ENCODE measurements at places on chromosomes 1 and 21.

- no peak for DNase-seq
Measured at GRCh38 chr1:1237874-1238701, 6.1 kb downstream of the B3GALT6 start.

- DNase-seq = no peak
Measured at GRCh38 chr1:216123446-216124191, 299.6 kb downstream of the USH2A start.

DNA sequence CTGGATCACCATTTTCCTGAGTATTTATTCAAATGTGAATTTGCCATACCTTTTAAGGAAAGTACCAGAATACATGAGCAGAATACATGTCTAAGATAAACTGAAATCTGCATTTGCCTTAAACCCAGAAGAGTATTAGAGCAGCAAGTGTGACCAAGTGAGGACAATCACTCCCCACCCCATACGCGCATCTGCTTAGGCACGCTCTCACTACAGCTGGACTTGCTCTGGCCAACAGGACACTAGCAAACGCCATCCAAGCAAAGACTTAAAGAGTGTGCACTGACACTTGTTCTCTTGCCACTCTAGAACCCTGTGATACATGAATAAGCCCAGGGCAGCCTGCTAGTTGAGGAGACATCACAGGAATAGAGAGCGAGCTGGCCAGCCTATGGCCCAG, 25.6 kb downstream of the NUP133 start:
- DNase-seq = no peak

GRCh38 chr1:76336931-76337371, 262.4 kb downstream of the ST6GALNAC3 start:
- peak; percentile 20 for DNase-seq

DNA sequence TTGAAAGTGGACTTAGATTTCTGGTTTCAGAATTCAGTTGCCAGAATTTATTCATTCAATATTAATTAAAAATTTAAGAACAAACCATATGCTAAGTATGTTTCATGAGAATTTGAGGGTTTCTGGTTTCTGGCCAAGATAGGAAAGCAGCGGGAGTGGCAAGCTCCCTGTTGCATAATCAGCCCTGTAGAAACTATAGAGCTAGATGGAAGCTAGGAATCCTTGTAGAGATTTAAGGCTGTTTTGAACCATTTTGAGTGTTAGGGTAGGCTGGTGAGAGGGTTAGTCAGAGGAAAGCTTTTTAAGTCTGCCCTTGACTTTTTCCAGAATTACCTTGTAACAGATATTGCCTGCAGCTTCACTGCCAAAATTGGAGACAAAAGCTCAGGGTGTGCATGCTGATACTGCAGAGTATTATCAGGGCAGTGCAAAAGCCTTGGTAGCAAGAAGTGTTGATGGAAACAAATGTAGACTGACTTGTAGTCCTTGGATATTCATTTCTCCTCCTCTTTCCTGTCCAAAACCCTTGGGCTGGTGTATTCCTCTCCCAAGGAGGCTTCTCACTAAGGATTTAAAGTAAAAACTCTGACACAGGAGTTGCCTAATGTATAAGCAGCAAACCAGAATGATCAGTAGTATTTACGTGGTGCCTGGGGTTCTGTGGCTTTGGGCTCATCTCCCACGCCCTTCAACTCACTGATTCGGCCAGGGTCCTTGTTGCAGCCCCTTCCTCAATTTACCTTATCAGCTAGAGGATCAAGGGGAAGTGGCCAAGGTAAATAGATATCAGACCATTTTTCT, 12.6 kb upstream of the GIPC2 start:
- no peak for DNase-seq

DNA sequence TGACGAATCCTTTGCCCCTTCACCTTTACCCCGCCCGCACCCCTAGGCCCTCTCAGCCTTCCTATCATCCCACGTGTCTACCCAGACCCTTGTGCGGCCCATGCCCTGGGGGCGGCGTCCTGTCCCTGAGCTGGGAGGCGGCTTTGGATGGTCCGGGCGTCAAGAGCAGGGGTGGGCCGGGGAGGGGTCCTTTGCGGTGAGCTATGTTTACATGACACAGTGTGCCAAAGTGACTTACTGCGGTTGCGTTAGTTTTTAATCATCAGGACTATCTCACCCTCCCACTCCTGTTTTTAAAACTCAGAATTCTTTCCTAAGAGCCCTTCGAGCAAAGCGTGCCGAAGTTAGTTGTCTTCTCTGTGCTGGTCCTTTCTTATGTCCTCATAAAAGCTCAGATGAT, 144.6 kb downstream of the PGBD5 start:
- DNase-seq = no peak

GRCh38 chr1:192547501-192547900, 28.1 kb upstream of the RGS1 start:
- no peak for DNase-seq

DNA sequence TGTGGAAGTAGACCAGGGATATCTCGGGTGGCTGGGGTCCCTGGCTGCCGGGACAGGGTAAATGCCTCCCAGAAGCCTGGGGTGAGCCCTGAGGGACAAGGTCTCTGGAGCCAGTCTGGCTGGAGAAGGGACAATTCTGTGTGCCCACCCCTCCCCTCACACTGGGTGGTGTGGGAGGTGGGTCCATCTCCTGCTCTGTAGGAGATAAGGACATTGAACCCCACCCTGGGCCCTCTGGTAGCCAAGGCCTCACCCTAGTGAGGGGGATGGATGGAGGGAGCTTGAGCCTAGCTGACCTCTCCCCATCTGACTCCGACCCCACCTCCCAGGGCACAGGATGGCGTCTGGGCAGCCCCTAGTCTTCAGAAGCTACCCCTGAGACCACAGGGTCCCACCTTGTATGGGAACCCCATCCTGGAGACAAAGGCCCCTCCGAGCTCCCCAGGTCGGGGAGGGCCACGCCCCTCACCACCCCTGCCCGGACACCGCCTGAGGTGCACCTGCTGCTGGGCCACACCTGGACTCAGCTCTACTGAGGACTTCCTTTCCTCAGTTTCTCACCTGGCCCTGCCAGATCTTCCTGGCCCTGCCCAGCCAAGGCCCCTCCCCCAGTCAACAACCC, 4.3 kb downstream of the AGRN start:
- no peak for DNase-seq

DNA sequence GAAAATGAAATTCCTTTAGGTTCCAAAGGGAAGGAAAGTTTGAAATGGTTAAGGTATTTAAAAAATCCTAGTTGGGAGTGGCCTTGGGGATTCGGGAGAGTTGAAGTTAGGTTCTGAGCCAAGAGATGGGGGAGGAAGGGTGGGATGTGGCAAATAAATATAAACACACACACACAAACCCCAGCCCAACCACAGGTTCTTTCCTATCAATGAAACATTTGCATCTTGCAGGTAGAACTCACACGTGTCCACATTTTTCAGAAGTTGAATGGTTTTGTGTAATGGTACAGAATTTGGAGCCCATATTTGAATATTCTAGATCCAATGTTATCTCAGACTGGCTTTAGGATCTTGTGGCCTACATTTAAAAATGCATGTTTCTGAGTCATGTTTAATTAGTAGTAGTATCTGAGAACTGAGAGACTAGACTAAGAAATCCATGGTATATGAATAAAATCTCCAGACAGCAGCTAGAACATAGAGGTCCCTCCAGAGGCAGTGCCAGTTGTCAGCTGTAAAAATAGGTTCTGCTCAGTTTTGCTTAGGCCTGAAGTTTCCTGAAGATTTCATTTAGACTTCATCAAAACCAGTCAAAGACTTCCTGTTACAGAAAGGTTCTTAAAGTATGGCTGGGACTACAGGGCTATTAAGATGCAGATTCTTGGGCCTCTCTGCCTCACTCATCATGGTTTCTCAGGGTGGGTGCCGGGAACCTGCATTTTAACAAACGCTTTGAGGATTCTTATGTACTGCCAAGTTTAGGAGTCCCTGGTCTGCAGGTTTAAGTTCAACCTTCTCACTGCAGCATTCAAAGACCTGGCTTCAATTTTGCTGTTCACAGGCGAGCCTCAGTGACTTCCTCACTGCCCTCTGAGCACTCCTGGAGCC, 21.3 kb downstream of the RUNX1 start:
- no peak for DNase-seq

DNA sequence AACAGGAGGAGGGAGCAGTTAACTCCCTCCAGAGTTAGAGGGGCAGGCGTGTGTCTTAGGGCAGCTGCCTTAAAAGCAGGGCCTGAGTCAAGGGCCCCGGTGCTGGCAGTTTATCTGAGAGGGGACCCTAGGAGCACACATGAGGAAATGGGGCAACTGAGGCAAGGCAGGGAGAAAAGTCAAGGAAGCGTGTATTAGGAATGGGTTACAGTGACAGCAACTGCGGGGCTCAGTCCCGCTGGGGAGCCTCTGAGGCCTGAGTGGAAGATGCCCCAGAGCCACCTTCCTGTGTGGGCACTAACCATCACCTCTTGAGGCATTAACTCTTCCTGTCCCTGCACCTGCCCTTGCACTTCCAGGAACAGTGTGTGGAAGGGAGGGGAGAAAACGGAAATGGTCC, 276.3 kb downstream of the MATN1 start:
- no peak for DNase-seq

- DNase-seq = no peak
Measured at GRCh38 chr1:100943533-100943932, 47.6 kb downstream of the SLC30A7 start.

DNA sequence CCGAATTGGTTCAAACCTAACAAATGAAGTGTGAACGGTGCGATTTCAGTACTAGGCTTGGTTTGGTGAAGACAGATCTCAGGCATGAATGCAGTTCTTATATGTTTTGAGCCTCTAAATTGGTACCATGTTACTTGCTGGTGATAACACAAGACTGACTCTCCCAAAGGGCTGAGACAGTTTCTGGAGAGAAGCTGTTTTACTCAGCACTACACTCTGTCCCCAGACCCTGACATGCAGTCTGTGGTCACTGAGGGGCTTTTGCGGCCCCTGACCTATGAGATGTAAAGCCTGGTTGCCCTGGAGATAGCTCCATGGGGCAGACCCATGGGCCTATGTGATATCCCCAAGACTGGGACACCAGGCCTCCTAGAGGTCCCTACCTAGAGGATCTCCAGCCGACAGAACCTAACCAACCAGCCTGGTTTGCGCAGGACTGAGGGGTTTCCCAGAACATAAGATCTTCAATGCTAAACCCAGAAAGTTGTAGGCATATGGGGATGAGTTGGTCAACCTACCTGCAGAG, 19.4 kb upstream of the FOXE3 start:
- no peak for DNase-seq

GRCh38 chr1:177340601-177341067, 169.9 kb downstream of the BRINP2 start:
- no peak for DNase-seq

- no peak for DNase-seq
Measured at GRCh38 chr1:56627636-56628039, 17.5 kb upstream of the PRKAA2 start.

- no peak for DNase-seq
Measured at GRCh38 chr1:36938819-36939218, 95.5 kb downstream of the GRIK3 start.

DNA sequence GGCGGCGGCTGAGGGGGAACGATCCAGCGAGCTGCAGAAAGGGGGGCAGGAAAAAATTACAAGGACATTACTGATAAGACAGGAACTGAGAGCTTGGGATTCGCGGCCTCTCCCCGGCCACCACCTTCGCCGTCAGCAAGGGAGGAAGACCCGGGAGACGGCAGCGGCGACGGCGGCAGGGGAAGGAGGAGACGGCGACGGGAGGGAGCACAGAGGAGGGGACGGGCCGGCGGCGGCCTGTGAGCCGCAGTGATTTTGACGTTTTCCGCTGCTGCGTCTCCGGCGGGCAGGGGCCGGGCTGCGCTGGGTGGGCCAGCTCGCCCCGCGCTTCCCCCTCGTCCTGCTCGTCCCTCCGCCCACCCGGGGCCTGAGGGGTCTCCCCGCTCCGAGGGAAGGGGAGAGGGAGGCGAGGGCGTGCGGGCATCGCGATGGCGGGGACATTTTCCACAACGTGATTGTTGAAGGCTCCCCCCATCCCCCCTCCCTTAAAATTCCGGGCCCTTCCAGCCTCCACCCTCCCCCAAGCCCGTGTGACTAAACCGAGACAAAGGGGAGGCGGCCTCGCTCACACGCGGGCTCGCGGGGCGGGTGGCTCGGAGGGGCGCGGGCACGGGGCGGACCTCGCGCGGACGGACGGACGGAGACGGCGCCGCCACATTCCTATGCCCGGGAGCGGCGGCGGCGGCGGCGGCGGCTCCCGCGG, 407 bp downstream of the CAMSAP2 start:
- peak; percentile 86 for DNase-seq

DNA sequence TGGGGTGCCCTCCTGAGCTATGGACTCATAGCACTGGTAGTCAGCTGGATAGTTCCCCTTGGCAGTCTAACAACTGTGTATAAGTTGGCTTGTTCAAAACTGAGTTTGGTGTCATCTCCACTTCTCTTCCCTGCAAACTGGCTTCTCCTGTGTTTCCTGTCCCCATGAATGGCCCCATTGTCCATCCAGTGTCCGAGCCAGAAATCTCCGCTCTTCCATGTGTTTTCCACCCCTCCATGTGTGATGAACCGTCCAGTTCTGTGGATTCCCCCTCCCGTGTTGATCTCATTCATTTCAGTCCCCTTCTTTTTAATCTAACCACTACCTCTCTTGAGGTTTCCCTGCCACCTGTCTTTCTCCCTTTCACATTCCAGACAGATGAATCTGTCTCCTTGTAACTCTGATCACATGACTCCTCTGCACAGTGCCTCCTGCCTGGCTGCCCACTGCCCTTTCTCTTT, 195.7 kb downstream of the ROR1 start:
- no peak for DNase-seq

DNA sequence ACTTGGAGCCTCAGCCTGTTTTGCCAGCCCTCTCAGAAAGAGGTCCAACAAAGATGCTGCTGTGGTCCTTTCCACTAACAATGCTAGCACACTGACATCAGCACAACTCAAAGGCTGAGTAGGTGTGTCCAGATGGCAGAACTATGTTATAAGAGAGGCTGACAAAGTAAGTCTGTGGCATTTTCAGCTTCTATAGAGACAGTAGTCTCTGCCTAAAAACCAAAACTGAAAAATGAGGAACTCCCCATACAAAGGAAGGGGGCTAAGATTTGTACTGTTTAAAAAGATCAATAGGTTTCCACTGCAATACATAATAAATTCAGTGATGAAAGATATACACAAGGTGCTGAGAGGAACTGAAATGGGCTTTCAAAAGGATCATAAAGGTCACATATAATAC, 12.3 kb downstream of the ERO1B start:
- DNase-seq = no peak

DNA sequence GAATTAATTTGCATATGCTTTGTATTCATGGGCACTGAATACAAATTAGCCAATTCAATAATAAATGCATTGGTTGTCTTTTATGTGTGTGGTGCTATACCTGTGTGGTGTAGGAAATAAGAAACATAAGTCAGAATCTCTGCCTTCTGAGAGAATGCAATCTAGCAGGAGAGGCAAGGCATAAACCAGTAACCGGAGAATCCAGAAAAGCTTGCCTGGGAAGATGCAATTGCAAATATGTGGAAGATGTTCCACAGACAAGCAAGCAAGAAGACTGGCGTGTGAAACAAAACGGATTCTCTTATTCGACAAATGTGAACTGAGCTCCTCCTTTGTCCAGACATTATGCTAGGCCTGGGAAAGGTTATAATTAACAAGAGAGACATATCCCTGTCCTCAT, 134.3 kb downstream of the NR5A2 start:
- no peak for DNase-seq

GRCh38 chr1:98323388-98323787, 338.1 kb upstream of the SNX7 start:
- DNase-seq = no peak

- no peak for DNase-seq
Measured at GRCh38 chr1:32470991-32471694, 6.3 kb downstream of the ZBTB8B start.

GRCh38 chr1:28927648-28928313, 13.4 kb downstream of the EPB41 start:
- peak; percentile 26 for DNase-seq

GRCh38 chr1:206658981-206659273, 23.6 kb downstream of the DYRK3 start:
- no peak for DNase-seq

Data from NCI-H2081 (cell line).